ENCODE measurements at places on chromosomes 16 and 17.

- DNase-seq = no peak
These were observed 44.1 kb downstream of the NXN start for GRCh38 chr17:935485-935884.

GRCh38 chr17:73744411-73744810 lies 100.2 kb upstream of the SDK2 start:
- no peak for DNase-seq

DNA sequence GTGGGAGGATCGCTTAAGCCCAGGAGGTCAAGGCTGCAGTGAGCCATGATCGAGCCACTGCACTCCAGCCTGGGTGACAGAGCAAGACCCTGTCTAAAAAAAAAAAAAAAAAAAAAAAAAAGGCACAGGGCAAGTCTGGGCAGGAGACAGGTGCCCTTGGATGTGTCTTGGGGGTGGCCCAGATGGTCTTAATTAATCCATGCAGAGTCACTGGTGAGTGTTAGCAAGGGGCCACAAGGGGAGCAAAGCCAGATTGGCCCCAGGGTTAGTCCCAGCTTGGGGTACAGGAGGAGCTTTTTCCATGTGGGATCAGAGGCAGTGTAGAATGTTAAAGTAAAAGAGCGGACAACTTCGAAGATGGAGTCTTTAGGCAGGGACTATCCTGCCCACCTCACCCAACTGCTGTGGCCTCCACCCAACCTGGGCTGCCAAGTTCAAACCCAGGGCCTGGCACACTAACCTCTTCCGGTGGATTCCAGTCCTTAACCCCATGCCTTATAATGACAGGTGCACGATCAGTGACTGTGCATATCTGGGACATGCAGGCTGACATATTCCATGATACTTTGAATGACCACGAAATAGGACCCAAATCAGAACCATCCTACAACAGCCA lies 32.2 kb upstream of the MFSD6L start:
- no peak for DNase-seq

DNA sequence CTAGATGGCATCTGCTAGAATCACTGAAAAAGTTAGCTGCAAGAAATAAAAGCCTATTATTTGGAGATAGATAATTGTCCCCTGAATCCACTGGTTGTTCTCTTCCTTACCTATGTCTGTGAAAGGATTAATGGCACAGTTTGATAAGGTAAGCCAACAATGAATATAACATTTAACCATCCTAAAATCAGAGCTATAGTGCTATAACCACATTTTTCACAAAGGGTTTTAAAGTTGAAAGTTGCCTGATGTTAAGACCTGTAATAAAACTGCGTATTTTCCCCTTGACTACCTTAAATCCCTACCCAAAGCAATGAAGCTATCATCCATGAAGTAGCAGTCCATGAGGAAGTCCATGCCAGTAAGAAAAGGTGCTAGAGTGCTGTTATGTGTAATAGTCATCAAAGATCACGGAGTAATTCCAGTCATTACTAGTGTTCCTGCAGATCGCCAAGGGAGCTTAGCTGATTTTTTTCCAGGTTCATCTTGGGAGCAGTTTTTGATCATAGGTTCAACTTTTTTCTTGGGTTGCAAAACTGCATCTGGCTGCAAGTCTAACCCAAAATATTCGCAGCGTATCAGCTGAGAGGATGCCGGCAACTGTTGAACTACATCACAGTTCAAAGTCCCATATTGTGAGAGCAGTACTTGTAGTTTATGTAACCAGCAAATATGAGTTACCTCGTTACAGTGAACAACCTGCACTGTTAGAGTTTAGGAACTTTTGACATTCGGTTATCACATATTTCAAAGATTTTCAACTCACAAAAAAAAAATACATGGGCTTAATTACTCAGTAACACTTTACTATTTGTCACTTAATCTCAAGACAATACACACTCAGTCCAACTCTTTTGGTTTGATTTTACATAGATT lies 18.2 kb upstream of the RSL1D1 start:
- DNase-seq = no peak

- no peak for DNase-seq
These were observed 80.6 kb upstream of the LGALS9 start for GRCh38 chr17:27550291-27550930.

DNA sequence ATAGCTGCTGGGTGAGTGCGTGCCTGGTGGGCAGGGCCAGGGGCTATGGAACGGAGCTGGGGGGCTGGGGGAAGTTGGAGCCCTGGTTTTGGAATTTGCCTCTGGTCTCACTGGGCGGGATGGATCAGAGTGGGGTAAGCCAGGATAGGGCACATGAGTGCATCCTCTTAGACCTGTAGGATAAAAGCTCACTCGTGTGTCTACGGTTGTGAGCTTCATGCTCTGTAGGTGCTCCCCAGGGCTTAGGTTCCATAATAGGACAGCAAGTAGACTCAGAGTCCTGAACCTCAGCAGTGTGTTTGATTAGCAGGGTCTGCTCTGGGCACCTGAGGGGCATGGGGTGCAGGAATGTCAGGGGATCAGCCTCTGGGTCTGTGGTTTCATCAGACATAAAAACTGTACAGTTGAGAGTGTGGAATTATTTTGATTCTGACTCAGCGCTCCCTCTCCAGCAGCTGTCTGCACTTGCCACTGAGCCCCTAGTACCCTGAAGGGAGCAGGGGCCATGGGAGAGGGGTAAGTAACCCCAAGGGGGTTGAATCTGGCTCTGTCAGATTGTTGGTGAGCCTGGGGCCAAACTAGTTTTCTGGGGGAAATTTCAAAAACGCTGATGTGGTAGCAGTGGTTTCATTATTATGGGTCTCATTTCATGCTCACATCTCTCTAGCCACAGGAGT lies 84.2 kb upstream of the LGALS9 start:
- DNase-seq = no peak

DNA sequence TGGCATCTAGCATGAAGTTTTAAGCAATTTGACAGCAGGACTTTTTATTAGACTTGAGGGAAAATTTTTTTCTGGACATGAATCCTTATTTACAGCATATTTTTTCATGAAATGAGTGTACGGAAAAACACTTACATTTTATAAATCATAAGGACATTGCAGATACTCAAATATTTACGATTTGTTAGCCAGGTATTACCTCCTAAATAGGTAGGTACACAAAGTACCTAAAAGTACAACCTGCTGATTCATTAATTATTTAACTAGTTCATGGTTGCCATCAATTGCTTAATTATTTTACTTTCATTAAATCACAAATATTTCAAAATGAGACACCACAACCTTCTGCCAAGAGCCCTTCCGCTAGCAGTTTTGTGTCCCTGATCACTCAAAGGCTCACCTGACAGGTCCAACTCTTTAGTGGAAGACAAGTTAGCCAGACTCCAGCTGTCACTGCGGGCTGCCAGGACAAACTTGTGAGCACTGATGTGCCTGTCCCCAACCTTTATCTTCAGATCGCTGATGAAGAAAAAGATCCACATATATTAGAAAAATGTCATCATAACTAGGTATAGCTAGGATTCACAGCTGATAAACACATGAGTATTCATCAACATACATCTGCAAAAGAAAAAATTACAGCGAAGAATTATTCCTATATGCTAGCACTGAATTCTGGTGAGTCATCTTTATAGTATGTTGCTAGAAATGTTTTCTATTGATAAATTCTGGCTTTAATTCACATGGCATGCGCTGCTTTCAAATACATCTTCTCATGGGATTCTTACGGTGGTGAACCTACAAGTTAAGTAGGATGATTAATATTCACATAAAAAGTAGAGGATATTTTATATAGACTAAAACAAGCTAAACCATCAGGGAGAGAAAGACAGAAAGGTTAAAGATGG lies 28.2 kb downstream of the ANKFY1 start:
- DNase-seq = no peak

DNA sequence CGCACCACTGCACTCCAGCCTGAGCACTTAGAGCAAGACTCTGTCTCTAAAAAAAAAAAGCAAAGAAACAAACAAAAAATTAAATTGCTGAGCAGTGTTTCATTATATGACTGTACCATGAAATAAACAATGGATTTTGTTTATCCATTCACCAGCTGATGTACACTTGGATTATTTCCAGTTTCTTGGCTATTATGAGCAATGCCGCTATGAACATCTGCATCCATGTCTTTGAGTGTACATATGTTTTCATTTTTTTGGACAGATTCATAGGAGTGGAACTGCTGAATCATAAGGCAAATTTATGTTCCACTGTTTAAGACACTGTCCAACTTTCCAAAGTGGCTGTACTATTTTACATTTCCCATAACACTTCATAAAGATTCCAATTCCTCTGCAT lies 8.0 kb downstream of the RNF157 start:
- no peak for DNase-seq

- no peak for DNase-seq
These were observed 9.2 kb downstream of the PER1 start for GRCh38 chr17:8142887-8143580.

DNA sequence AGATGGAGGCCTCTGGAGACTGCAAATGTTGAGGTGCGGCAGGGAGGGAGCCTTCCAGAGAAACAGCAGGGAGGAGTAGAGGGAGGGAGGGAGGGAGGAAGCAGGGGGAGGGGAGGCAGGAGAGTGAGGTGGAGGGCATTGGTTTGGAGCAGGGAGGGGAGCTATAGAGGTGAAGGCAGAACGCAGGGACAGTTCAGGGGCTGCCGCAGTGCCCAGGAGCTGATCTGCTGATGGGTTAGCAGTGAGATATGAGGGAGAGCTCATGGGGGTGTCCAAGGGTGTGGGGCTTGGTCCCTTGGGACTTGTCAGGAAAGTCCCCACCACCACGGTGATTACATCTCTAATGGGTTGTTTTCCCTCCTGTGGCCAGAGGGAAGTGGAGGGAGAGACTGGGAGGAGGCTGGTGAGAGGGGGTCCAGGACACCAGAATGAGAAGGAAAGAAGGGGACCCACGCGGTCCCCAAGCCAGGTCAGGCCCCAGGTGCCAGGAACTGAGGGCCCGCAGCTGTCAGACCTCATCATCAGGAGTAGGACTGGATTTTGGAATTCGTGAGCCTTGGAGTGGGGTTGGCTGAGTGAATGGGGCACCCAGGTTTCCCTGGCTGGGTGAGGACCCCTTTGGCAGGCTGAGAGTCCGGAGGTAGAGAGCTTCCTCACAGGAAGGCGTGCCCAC lies 11.2 kb downstream of the CA4 start:
- DNase-seq = no peak

GRCh38 chr17:19023209-19023999 lies 18.8 kb upstream of the FAM83G start:
- DNase-seq = no peak

DNA sequence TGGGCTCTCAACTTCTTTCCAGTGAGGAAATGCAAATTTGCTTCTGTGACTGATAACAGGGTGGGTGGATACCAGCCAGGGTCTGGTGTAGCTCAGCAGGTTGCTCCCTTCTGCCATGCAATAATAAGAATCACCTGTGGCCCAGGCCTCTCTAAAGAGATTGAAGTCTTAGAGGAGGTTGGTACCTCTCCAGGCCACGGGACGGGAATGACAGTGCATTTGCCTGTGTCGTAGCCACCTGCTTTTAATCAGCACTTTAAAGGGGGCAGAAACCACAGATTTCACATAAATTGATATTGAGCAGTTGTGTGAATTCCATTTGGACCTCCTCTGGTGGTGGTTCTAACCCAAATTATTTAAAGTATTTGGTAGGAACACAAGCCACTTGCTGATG lies 246.9 kb downstream of the PRKCA start:
- DNase-seq = no peak

DNA sequence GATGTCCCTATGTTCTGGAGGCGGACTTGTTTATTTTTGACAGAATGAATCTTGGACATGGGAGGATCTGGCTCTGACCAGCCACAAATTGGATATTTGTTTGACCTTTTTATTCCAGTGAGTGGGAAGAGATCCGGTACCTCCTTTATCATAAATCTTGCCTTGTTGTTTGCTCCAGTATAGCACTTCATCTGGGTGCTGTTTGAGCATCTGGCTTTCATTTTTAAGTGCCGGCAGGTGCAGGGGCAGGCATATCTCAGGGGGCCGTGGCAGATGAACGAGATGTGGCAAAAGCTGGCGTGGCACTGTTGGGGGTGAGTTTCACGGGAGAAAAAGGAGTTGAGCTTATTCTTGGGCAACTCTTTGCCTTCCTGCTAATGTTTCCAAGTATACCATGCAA lies 37.8 kb downstream of the MSI2 start:
- DNase-seq = no peak

- DNase-seq = no peak
These were observed 1.7 kb downstream of the MAP2K3 start for GRCh38 chr17:21286066-21286770.

DNA sequence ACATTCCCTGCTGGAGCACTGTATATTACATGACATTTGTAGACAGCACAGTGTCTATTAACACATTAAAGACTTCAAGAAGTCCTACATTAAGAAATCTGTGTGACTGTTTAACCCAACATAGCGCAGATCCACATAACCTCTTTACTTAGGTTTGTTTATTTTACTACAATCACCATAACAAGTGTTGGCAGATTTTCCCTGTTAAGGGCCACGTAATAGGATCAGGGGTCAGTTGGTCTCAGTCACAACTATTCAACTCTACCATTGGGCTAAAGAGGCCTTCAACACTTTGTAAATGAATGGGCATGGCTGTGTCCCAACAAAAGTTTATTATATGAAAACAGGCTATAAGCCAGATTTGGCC lies 51.3 kb upstream of the ADORA2B start:
- no peak for DNase-seq

GRCh38 chr17:14214271-14214670 lies 22.4 kb downstream of the CDRT15 start:
- no peak for DNase-seq

DNA sequence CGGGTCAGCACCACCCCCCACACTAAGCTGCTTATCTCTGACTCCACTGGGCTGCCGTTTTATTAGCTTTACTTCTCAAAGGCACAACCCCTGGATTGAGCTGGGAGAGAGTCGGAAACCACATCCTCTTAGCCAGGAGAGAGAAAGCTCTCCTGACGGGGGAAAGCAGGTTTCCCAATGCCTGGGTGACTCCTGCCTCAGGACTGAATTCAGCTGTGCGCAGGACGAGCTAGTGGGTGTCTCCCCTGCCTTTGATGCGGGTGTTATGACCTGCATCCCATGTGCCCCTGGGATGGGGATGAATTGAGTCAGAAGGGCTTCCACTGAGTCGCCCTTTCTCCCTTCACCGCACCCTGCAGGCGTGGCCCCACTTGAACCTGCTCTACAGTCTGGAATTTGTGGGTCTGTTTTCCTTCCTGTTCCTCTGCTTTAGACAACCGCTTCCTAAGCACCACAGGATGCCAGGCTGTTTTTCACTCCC lies 819.2 kb upstream of the EEF2KMT start:
- DNase-seq = no peak

Data from GM12864 (cell line).